ENCODE measurements at places on chromosomes 6 and 20.

GRCh38 chr6:89932245-89932802 is 38.1 kb downstream of the GJA10 start:
- DNase-seq: no peak

- DNase-seq: no peak
Observed at GRCh38 chr6:130927305-130927704, 100.1 kb downstream of the SMLR1 start.

DNA sequence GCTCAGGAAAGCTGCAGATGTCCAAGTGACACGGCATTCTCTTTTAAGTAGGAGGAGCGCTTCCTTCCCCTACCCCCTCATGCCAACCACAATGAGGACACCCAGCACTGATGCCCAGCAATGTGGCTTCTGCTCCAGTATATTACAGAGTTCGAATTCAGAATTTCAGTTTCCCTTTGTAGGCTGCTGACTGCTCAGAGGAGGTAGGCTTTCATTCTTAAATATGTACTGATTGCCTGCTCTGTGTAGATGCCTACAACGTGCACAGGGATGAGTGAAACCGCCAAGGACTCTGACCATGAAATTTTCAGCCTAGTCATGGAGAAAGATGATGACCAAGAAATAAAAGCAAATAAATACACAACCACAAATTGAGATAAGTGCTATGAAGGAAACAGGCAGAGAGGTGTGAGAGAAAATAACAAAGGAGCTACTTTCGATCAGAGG is 50.9 kb upstream of the TNFAIP3 start:
- no peak for DNase-seq

- DNase-seq: no peak
Observed at GRCh38 chr6:109488001-109488400, 5.0 kb upstream of the ZBTB24 start.

DNA sequence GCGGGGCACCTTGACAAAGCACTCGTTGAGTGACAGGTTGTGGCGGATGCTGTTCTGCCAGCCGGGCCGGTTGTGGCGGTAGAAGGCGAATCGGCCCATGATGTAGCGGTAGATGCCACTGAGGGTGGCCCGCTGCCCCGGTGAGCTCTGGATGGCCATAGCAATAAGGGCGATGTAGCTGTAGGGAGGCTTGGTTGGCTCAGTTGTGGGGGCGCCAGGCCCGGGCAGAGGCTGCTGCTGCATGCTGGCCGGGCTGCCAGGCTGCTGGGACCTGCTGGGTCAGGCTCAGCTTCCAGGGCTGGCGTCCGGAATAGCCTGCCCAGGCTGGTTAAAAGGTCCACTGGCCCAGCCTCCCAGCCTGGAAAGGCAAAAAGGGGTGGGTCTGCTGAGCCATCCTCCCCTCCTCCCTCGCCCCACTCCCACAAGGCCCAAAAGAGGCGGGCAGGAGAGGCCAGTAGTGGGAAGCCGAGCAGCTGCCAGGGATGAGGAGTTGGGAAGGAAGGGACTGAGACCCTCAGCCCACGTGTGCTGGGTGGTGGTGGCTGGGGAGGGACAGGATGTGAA is at the start of gene FOXS1:
Gene FOXS1 (minus strand): TSS at position 305 of the 564 bp plus-strand sequence. CDS start 62 bp downstream, at position 243.
- DNase-seq: no peak

GRCh38 chr6:80333342-80333741 is 226.9 kb downstream of the BCKDHB start:
- DNase-seq: no peak

DNA sequence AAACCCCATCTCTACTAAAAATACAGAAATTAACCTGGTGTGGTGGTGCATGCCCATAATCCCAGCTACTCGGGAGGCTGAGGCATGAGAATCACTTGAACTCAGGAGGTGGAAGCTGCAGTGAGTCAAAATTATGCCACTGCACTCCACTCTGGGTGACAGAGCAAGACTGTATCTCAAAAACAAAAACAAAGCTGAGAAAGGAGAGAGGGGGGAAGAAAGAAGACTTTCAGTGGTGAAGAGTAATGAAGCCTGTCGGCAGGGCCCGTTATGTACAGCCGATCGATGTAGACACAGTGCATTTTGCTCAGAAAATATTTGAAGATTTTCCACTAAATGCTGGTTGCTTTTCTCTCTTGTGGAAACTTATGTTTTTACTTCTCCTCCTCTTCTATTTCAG is 13.8 kb downstream of the VAPB start:
- DNase-seq: no peak

DNA sequence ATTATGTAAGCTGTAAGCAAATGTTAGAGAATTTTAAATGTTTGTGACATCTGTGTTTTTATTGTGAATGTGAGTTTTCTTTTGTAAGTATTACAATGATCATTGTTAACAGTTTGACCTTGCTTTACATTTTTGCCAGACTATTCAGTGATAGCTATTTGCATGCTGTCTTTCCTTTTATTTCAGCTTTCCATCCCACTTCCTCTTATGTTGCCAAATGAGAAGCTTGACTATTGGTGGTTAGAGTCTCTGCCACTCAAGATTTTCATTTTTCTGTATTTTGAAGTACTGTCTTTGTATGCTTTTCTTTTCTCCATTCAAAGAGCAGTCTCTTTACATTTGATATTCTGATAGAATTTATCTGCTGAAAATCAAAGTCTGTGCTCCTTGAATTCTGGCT is 104.1 kb downstream of the PRIM2 start:
- no peak for DNase-seq

GRCh38 chr20:49347156-49347555 is 69.3 kb upstream of the ZNFX1 start:
- DNase-seq: no peak

GRCh38 chr20:21338291-21338690 is 35.2 kb downstream of the XRN2 start:
- DNase-seq: no peak

DNA sequence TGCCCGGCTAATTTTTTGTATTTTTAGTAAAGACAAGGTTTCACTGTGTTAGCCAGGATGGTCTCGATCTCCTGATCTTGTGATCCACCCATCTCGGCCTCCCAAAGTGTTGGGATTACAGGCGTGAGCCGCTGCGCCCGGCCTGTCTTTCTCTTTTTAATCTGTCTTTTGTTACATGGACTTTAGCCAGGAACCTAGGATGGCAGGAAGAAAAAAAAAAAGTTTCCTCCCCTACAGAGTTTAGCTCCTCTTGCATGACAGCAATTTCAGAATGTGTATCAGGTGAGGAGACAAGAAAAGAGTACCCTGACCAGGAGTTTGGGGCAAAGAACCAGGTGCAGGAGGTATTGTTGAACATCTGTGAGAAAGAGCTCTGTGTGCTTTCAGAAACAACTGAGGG is 21.4 kb upstream of the TXLNB start:
- DNase-seq: no peak

DNA sequence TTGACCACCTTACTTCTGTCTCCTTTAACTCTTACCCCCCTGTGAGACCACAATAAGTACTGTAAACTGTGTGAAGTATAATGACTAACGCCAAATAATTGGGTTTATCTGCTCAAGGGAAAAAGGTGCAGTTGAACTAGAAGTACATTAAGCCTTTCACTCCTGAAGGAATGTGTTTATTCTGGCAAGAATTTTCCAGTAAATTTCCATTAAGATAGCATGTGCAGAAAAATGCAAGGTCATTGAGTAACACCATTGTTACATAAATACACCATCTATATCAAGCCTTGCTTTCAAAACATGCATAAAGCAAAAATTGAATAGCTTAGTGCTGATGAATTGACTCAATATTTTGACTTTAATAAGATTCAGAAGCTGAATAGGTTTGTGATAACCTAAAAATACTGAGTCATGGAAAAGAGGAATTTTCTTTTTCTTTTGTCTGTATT is 65.4 kb downstream of the ARHGAP18 start:
- no peak for DNase-seq

- no peak for DNase-seq
Observed at GRCh38 chr6:89488438-89488837, 55.5 kb downstream of the ANKRD6 start.

DNA sequence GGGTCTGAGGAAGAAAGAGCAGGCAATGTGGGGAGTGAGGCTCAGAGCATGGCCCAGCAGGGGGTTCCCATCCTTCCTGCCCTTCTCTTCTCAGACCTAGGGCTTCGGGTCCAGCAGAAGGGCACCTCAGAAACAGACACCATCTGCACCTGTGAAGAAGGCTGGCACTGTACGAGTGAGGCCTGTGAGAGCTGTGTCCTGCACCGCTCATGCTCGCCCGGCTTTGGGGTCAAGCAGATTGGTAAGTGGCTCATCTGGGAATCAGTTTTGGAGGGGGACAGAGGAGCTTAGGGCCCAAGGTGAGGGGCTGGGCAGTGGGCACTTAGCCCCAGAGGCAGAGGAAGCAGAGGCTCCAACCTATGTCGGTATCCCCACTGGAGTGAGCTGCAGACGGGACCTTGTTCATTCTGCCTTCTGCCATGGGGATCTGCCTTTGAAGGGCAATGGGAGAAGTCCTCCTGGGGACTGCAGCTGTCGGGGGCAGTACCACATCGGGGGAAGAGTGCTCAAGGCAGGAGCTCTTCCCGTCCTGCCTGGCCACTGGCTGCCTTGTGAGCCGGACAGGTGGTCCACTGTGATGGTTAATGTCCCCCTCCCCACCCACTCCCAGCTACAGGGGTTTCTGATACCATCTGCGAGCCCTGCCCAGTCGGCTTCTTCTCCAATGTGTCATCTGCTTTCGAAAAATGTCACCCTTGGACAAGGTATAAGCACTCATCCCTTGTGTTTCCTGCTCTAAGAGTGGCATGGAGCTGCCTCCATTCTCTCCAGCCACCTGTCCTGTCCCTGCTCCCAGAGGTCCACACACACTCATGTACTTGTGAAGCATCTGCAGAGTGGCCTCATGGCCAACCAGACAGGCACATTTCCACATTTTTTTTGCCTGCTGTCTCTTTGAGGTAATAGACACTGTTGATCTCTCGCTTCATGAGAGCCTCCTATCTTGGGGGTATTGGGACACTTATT is 4.7 kb downstream of the CD40 start:
- DNase-seq: no peak

Data from spleen (tissue), 13 donors.